ENCODE measurements at places on chromosomes 1 and 21. TPM values are rescaled to one million over a fixed set of nuclear protein-coding genes. Genes with fewer than 3 reads are reported as not detected.
A peak's percentile ranks its signal among the peaks of the same experiment; 100 is the strongest.

TRAPPC3 gene
- polyA plus RNA-seq, result 41.7 TPM

DNA sequence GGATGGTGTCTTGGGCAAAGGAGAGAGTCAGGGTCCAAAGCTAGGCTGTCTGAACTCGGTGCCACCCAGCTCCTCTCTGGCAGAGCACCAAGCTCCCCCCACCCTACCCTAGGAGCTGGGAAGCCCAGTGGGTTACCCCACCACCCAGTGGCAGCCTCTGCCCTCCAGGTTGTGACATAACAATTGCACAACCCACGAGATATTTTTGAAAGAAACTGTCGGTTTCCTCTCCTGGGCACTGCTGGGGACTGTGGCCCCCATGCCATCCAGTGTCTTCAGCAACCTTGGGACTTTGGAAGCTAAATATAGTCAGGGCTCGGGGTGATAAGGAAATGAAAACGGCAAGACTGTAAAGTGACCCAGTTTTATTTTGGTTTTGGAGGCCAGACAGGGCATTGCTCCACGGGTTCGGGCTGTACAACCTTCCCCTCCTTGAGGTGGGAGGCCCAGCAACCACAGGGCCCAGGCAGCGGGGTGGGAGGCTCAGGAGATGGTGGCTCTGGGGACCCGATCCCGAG, 1.4 kb downstream of the CITED4 start:
- peak; percentile 69 for DNase-seq

DNA sequence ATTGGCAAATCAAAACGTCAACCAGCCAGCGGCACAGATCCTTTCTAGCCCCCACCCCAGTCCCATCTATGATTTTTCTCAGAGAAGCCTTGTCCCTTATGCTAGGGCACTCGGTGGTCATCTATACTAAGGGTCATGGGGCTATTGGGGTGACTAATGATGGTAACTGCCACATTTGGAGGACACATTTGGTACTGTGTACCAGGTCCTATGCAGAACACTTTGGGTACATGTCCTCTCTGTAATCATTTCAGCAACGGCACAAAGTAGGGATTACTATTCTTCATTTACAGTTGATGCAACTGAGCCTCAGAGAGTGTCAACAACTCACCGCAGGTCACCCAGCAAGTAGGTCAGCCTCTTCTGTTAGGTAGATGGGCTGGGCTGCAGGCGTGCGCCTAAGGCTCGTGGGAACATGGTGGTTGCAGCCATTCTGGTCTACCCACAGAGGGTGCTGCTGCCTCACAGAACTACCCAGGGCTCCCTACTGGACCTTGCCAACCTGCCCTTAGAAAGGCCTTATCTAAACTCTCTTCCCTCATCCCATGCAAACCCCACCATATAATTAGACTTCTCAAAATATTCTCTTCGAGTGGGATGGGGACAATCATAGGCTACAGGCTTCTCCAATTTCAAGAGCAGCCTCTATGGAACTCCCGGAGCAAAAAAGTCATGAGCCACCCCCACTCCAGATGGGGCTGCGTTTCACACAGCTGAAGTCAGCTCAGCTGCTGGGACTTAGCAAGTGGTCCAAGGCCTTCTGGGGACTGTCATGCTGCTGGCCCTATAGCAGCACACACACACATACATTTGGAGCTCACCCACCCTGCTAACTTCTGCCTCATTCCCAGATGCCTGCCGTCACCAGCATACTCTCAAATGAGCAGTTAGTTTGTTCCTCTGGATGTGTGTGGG, 5.8 kb upstream of the SDHB start:
- peak; percentile 70 for DNase-seq

GRCh38 chr1:221435504-221435904, 306.4 kb downstream of the DUSP10 start:
- peak; percentile 51 for DNase-seq

- DNase-seq, result no peak
These were observed 28.1 kb upstream of the IL10 start for GRCh38 chr1:206800411-206800810.

TBCE gene
- 19.4 TPM for polyA plus RNA-seq

DNA sequence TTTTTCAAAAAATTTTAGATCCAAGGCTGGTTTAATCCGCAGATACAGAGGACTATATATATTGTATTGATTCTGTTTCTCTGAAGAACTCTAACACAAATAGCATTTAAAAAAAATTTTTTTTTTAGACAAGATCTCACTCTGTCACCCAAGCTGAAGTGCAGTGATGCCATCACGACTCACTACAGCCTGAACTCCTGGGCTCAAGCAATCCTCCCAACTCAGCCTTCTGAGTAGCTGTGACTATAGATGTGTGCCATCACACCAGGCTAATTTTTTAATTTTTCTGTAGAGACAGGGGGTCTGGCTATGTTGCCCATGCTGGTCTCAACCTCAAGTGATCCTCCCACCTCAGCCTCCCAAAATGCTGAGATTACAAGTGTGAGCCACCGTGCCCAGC, 3.0 kb downstream of the ANKRD45 start:
- no peak for DNase-seq

PLK3 gene
- polyA plus RNA-seq, result 28.1 TPM

DNA sequence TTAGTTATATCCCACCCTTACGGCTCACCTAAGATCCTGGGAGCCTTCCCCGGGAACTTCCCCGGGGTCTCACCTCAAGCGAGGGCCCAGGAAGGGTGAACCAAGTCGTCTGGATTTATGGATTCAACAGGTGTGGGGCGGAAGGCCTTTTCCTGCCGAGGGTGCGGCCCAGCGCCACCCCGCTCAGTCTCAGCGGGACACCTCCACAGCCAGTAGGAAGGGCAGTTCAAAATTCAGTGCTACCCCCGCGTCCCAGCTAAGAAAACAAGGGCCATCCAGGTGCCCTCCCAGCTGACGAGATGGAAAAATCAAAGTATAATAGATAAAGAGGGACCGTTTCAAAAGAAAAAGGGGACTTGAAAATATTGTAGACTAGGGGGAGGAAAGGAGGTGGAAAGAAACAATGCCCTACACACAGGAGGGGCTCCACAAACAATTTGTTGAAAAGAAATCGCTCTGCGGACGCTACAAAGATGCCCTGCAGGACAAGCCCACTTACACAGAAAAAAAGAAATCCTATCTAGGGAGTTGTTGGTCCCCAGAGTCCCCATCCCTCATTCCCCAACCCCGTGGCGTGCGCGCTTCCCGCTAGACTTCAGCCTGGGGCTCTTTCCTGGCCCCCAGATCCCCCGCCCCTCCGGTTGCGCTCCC, 1.3 kb downstream of the SLC2A1 start:
- DNase-seq, result no peak

DNA sequence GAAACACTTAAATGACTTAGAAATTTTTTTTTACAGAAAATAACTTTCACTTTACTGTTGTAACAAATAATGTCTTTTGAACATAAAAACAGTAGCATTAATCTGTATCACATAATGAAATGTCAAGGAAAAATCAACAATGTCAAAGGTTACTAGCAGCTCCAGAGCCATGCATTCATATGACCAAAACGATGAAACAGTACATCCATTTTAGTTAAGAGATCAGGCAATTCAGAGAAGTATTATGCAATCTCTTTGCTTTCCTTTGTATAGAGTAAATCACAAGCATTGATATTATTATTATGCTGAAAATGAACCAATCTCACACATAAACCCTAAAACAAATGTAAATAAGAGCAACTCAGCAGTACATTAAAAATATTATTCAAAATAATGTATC, 748.9 kb downstream of the PLA2G4A start:
- no peak for DNase-seq

DNA sequence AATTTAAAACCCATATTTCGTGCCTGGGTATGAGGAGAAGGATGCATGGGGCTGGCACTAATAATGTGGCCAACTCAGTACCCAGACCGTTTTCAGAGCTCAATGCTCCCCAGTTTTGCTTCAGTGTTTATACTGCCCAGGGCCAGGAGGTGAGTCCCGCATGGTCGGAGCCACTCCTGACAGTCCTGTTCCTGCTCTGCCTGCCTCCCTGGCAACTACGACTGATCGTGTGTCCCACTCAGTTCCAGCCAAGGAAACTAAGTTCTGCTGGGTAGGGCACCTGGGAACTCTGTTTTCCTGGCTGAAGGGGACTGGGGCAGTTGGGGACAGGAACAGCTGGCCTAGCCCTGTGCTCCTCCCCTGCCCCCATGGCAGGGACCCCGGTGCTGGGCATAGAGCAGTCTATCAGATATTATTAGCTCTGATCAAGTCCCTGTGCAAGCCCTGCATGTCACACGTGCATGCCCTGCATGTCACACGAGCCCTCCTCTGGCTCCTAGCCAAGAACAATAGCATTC, 19.2 kb downstream of the S100A7 start:
- DNase-seq, result no peak

DNA sequence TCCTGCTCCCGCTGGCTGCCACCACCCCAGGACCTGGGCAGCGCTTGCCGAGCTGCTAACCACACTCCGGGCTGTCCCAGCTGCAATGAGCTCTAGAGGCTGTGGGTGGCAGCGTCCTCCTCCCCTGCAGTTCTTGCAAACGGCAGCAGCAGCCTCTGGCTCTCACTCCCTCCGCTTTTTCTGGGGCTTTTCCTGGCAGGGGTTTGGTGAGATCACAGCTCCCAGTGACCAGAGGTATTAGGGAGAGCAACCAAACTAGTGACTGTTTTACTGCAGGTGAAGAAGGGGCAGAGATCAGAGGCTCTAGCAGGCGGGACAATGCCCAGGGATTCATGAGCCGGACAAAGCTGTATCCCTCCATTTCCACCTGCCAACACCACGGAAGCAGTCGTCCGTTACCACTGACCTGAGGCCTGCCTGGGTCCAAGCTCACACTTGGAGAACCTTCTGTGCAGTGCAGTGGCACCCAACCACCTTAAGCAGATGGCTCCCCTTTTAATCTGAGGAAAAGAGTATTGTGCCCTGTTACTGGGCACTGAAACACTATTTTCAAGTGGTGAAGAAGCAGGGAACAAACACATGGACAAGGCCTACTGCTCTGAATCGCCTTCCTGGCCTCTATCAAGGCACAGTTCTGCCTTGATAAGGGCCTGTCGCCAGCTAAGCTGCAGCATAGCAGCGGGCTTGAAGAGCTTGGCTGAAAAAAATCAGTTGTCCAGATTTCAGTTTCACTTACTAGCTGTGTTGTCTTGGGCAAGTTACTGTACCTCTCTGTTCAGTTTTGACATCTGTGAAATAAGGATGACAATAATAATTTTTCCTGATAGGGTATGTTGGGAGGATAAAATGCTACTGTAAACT, at the start of gene F5:
F5 (minus strand) TSS at position 87 of the 861 bp plus-strand sequence. CDS start 95 bp downstream, outside the sequence.
- peak; percentile 76 for DNase-seq

GRCh38 chr1:187121661-187122060, 292.9 kb downstream of the PLA2G4A start:
- no peak for DNase-seq

GRCh38 chr1:28118640-28119307, 30.4 kb upstream of the EYA3 start:
- no peak for DNase-seq

DNA sequence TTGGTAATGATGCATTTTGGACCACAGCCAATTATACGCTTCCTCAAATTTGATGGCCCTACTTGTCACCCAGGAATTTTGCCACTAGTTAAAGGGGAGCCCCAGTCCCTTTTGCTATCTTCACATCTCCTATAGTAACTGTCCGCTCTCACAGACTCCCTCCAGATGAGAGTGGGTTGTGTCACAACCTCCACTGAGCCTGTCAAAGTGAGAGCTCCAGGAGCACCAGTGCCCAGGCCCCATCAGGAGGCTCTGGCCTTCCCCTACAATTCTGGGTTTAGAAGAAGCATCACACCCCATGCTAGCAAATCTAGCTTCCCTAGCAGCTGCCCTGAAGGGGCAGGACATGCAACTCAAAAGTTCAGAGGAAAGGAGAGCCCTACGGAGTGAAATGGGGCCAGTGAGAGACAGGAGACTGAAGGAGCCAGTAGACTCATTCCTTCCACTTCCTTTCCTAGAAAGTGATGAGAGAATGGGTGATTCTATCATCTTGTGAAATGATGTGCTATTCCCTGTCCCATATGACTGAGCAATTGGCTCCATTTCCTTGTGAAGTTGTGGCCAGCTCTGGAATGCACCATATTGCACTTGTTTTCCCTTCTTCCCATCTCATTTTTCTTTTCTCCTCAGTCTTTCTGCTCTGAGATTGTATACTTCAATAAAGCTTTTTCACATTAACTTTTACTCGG, 541.3 kb downstream of the DPYD start:
- no peak for DNase-seq

GRCh38 chr1:36384542-36385409, 948 bp downstream of the STK40 start:
- DNase-seq, result peak; percentile 46

KAZN gene
- polyA plus RNA-seq, result not detected

- no peak for DNase-seq
These were observed 39.1 kb upstream of the ZC3H11B start for GRCh38 chr1:219651993-219652392.

- no peak for DNase-seq
These were observed 8.2 kb upstream of the AVPR1B start for GRCh38 chr1:206125346-206125745.

AKNAD1 gene
- polyA plus RNA-seq, result not detected

CENPL gene
- 2.6 TPM for polyA plus RNA-seq
